Thoracic aorta (tissue), 2 donors: ENCODE measurements at places on chromosomes 16 and 17. TPM values are rescaled to one million over a fixed set of nuclear protein-coding genes. Genes with fewer than 3 reads are reported as not detected.

DNA sequence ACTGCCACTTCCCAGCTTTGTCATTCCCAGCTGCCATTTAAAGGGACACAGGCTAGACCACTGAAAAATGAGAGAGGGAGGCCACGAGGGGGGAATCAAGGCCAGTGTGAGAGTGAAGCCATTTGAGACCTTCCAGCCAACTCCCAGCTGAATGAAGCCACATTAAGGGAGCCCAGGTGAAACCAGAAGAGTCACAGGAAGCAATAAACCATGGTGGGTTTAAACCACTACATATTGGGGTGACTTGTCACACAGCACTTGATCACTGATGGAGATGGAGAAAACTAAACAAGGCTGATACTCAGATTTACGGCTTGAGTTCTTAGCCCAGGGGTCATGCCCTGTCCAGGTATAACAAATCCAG is 2.8 kb upstream of the NUBP1 start:
- H3K27me3 ChIP-seq, result no peaks in the 10 kb centered on the region
- no peak overlapping the region for H3K4me3 ChIP-seq
- H3K27ac ChIP-seq, result peak overlapping the region; percentile 84
- no peaks in the 10 kb centered on the region for H3K36me3 ChIP-seq
- no peak for DNase-seq

- no peak for DNase-seq
- no peak overlapping the region for H3K27ac ChIP-seq
- H3K36me3 ChIP-seq, result no peaks in the 10 kb centered on the region
Measured at GRCh38 chr16:72873044-72873443, 174.9 kb downstream of the ZFHX3 start.

DNA sequence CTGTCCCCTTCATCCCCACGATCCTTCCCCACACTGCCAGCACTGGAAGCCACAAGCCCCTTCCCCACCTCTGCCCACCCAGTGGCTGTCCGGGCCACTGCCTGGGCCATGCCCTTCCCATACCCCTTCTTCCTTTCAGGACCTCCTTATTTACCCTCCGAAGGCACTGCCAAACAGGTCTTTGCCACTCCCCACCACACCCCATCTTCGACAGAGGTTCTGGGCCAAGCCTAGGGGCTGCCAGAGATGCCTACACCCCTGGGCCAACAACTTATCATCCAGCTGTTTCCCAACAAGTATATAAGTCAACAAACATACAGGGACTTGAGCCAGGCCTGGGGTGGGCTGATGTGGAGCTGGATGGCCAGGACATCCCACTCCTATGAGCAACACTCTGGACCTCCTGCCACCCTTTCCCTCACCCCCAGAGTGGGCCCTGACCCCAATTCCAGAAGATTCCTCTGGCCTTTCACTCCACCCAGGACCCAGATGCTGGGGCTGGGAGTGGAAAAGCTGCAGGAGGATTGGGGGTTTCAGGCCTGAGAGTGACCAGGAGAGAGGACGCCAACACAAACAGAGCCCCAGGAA is 1.5 kb upstream of the PPP1R1B start:
- H3K27ac ChIP-seq, result no peak overlapping the region
- peaks cover 22% of the 10 kb centered on the region for H3K4me1 ChIP-seq
- no peaks in the 10 kb centered on the region for H3K27me3 ChIP-seq

Gene SHISA9
- 3.4 TPM for total RNA-seq

Gene NSRP1
- total RNA-seq, result 58.3 TPM

Gene C1QTNF8
- total RNA-seq, result 4.3 TPM

DNA sequence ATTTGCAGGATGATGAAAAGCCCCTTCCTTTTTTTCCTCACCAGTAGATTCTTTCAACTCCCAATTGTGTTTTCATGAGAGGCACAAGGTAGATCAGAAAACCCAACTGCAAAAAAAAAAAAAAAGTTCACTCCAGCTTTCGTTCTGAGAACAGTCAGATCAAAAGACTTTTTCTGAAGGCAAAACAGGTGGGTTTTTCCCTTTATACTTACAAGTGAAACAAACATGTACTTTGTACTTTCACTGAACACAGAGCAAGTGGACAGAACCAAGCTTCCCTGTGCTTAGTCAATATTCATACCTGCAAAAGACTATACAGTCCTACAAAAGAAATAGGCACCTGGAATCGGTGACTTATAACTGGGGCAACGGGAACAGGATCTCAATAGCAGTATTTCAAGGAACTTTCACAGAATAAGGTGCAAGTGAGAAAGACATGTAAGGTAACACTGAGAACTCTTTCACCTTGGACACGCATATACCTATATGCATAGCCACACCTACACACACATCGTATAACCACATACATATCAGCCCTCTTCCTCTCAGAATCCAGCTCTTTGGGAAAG is 54.1 kb downstream of the TOX3 start:
- H3K27me3 ChIP-seq, result no peaks in the 10 kb centered on the region
- H3K27ac ChIP-seq, result no peak overlapping the region
- H3K4me1 ChIP-seq, result no peaks in the 10 kb centered on the region

Gene SULT1A4
- total RNA-seq, result not detected

Gene SPNS2
- total RNA-seq, result 9.1 TPM

Gene ALDH3A1
- total RNA-seq, result 21.2 TPM

DNA sequence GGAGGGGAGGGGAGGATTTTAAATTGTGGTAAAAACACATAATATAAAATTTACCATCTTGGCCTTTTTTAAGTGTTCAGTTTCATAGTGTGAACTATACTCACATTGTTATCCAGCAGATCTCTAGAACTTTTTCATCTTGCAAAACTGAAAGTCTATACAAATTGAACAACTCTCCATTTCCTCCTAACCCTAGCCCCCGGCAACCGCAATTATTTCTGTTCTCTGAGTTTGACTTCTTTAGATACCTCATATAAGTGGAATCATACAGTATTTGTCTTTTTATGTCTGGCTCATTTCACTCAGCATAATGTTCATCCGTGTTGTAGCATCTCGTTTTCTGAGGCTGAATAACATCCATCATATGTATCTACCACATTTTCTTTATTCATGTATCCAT is 30.0 kb upstream of the MRTFB start:
- no peak for DNase-seq
- H3K4me3 ChIP-seq, result no peak overlapping the region
- H3K4me1 ChIP-seq, result no peaks in the 10 kb centered on the region
- no peaks in the 10 kb centered on the region for H3K36me3 ChIP-seq
- no peaks in the 10 kb centered on the region for H3K27me3 ChIP-seq

Gene CCL7
- not detected for total RNA-seq

- H3K27me3 ChIP-seq, result no peaks in the 10 kb centered on the region
- no peak overlapping the region for H3K27ac ChIP-seq
- no peak overlapping the region for H3K4me3 ChIP-seq
- H3K36me3 ChIP-seq, result no peaks in the 10 kb centered on the region
- H3K4me1 ChIP-seq, result no peaks in the 10 kb centered on the region
Measured at GRCh38 chr16:12416136-12416787, 387.4 kb downstream of the CPPED1 start.

- no peaks in the 10 kb centered on the region for H3K4me1 ChIP-seq
- DNase-seq, result no peak
- peaks cover 10% of the 10 kb centered on the region for H3K36me3 ChIP-seq
Measured at GRCh38 chr17:50280801-50281441, 6.7 kb downstream of the TMEM92 start.

DNA sequence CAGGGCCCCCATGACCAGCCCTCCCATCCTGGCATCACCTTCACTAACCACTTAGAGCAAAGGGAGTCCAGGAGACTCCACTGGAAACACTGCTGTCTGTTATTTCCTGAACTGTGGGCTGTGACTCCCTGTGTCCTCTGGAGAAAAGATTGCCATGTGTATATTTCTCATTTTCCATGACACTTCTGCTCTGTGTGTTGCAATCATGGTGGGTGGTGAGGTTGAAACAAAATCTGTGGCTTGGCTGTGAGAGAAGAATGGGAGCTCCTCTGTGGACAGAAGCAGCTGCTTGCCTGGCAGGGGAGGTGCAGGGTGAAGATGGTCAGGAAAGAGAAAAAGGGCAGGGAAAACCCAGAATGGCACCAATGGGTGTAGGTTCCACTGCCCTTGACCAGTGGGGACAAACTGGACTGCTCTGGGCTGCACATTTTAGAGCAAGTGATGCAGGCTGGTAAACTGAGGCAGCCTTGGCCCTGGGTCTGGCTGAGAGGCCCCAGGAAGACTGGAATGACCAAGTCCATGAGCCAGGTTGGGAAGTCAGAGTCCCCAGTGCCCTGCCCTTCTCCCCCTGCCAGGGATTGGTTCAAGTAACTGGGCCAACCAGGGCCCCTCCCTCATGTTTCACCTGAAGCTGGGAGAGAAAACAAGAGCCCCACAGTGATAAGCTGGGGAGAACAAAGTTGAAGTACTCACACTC is 314.3 kb downstream of the C16orf95 start:
- no peak overlapping the region for H3K4me3 ChIP-seq
- H3K27me3 ChIP-seq, result no peaks in the 10 kb centered on the region
- no peaks in the 10 kb centered on the region for H3K4me1 ChIP-seq
- no peaks in the 10 kb centered on the region for H3K36me3 ChIP-seq
